Fibroblast of lung (primary cell): ENCODE measurements at places on chromosomes 3 and 15.

- DNase-seq, result no peak
Observed at GRCh38 chr3:51434110-51434509, 43.0 kb downstream of the RBM15B start.

GRCh38 chr3:100836661-100837060, 127.4 kb downstream of the TFG start:
- DNase-seq, result no peak

GRCh38 chr3:7447197-7447769, 586.4 kb downstream of the GRM7 start:
- DNase-seq, result no peak

- no peak for DNase-seq
Observed at GRCh38 chr15:57567891-57568290, 23.8 kb upstream of the MYZAP start.
